Upper lobe of right lung (tissue), 1 donor: ENCODE measurements at places on chromosomes 2 and 18. TPM values are rescaled to one million over a fixed set of nuclear protein-coding genes. Genes with fewer than 3 reads are reported as not detected.
A peak's percentile ranks its signal among the peaks of the same experiment; 100 is the strongest.

DNA sequence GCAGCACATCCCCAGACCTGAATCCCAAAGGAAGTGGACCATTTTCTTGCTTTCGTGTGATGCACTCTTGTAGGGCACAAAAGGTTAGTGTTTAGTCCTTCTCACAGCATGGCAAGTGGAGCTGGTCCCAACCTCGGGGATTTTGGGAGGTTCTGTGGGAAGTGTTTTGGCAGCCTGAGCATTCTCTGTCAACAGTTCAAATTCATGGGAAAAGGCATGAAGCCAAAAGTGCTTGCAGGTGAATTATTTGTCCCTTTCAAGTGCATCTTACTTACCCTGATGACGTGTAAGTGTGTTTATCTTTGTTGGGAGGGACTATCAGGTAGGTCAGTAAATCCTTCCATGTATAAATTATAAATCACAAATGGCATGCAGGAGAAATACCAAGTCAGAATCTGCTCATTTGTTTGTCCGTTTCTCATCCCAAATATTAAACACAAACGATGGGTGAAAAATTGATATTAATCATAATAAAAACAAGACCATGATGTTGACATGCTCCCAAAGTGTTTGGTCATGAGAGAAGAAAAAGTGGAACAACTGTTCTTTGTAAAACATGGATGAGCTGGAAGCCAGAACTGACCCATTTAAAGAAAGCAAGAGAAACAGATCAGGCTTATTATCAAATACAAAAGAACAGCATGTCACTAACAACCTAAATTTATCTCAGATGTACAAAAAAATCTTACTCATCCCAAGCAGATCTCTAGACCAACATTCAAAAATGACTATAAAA is 57.6 kb downstream of the EPHA4 start:
- no peaks in the 10 kb centered on the region for H3K36me3 ChIP-seq
- no peaks in the 10 kb centered on the region for H3K27me3 ChIP-seq
- H3K27ac ChIP-seq, result no peak overlapping the region
- H3K4me3 ChIP-seq, result no peak overlapping the region

- DNase-seq, result no peak
- peaks cover 17% of the 10 kb centered on the region for H3K4me1 ChIP-seq
- peaks cover 7% of the 10 kb centered on the region for H3K36me3 ChIP-seq
- no peak overlapping the region for H3K27ac ChIP-seq
- no peaks in the 10 kb centered on the region for H3K27me3 ChIP-seq
These were observed 49.8 kb downstream of the PTPN4 start for GRCh38 chr2:119809339-119810048.

CCDC141 gene
- 25.7 TPM for total RNA-seq

DNA sequence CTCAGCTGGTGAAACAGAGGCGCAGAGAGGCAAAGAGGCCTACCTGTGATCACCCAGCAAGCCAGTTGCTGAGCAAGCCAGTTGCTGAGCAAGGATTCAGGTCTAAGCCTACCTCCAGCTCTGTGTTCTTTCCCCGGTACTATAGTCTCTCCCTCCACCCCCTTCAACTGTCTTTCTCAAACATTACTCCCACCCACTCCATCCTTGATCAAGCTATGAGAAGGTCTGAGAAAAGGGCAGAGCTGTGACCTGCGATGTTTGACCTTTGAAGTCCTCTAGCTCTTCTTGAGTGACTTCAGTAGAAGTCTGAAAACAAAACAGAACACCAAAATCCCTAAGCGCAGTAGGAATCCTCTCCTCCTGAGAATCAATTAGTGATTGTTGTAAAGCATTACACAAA is 665.2 kb upstream of the ID2 start:
- H3K27ac ChIP-seq, result no peak overlapping the region
- no peak overlapping the region for H3K4me3 ChIP-seq
- no peaks in the 10 kb centered on the region for H3K36me3 ChIP-seq

- no peaks in the 10 kb centered on the region for H3K36me3 ChIP-seq
- H3K27me3 ChIP-seq, result peaks cover 4% of the 10 kb centered on the region
- H3K4me1 ChIP-seq, result no peaks in the 10 kb centered on the region
- H3K27ac ChIP-seq, result no peak overlapping the region
- no peak overlapping the region for H3K4me3 ChIP-seq
These were observed 116.6 kb upstream of the SMIM21 start for GRCh38 chr18:75544051-75544481.

TNFRSF11A gene
- total RNA-seq, result 2.5 TPM

DNA sequence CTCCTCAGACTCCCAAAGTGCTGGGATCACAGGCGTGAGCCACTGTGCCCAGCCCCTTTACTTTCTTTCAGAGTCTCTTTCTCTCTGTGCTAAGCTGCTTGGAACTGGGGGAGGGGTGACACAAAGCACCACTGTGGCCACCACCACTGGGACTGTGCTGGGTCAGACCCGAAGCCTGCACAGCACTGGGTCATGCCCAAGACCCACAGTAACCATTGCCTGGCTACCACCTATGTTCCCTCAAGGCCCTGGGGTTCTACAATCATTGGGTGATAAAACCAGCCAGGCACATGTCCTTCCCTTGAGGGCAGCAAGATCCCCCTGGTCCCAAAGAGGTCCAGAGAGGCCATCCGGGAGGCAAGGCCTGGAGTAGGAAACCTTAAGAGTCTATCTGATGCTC is 9.1 kb upstream of the CAB39 start:
- no peak for DNase-seq
- no peak overlapping the region for H3K4me3 ChIP-seq
- no peak overlapping the region for H3K27ac ChIP-seq
- H3K4me1 ChIP-seq, result peaks cover 7% of the 10 kb centered on the region
- H3K36me3 ChIP-seq, result no peaks in the 10 kb centered on the region

DNA sequence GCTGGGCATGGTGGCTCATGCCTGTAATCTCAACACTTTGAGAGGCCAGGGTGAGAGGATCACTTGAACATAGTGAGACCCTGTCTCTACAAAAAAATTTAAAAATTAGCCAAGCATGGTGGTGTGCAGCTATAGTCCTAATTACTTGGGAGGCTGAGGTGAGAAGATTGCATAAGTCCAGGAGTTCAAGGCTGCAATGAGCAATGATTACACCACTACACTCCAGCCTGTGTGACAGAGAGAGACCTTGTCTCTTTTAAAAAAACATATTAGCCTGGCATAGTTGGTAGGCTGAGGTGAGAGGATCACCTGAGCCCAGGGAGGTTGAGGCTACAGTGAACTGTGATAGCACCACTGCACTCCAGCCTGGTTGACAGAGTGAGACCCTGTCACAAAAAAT is 13.7 kb downstream of the TRAPPC8 start:
- H3K4me3 ChIP-seq, result no peak overlapping the region
- no peak overlapping the region for H3K27ac ChIP-seq
- peaks cover 56% of the 10 kb centered on the region for H3K36me3 ChIP-seq
- no peak for DNase-seq
- no peaks in the 10 kb centered on the region for H3K4me1 ChIP-seq
- no peaks in the 10 kb centered on the region for H3K27me3 ChIP-seq

DNA sequence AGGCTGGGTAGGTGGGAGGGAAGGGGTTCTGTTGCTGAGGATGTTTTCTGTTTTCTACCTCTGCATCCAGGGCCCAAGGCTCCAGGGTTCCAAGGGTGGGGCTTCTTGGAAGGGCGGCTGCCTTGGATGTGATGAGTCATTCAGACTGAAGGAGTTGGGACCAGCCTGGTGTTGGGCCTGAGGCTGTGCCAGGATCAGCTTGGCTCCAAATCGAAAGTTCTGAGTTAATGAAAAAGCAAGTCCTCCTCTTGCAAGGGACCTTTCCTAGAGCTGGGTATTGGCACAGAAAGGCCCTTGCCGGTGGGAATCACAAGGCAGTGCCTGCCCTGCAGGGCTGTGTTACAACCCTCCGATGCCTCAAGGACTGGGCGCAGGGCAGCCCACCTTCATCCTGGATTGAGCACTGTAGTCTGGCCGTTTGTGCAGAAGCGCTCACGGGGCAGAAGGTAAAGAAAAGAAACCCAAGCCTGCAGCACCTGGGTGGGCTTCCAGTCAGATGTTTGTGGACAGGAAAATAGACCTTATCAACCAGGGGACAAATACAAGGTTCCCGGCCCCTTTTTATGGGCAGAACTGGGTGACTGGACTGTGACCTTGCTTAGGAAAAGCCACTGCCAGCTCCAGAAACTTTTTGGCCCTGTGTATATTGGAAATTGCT is 52.5 kb upstream of the MCFD2 start:
- H3K27ac ChIP-seq, result peak overlapping the region; percentile 85
- peaks cover 58% of the 10 kb centered on the region for H3K4me1 ChIP-seq
- H3K36me3 ChIP-seq, result no peaks in the 10 kb centered on the region

DNA sequence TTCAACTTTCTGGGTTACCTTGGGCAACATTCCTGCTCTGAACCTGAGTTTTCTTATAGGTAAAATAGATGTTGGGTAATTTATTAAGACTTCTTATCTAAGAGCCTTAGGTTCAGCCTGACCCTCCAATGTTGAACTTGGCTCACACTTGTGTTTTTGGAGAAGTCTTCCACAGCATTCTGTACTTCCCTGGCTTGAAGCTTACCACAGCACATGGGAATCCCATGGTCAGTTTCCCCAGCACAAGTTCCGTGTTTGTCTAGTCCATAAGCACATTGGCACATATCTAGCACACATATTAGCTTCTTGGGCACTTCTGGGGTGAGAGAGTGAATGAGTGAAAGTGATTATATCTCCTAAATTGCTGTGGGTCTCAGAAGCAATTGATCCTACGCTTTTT is 782.5 kb upstream of the HS6ST1 start:
- no peak for DNase-seq
- no peak overlapping the region for H3K27ac ChIP-seq
- H3K4me1 ChIP-seq, result no peaks in the 10 kb centered on the region
- H3K4me3 ChIP-seq, result no peak overlapping the region
- H3K27me3 ChIP-seq, result no peaks in the 10 kb centered on the region
- no peaks in the 10 kb centered on the region for H3K36me3 ChIP-seq

- H3K27me3 ChIP-seq, result no peaks in the 10 kb centered on the region
- H3K27ac ChIP-seq, result peak overlapping the region; percentile 70
- no peak overlapping the region for H3K4me3 ChIP-seq
- DNase-seq, result no peak
- peaks cover 56% of the 10 kb centered on the region for H3K4me1 ChIP-seq
These were observed 3.5 kb upstream of the EMILIN1 start for GRCh38 chr2:27074738-27075565.

UCN gene
- total RNA-seq, result 2.8 TPM

DNA sequence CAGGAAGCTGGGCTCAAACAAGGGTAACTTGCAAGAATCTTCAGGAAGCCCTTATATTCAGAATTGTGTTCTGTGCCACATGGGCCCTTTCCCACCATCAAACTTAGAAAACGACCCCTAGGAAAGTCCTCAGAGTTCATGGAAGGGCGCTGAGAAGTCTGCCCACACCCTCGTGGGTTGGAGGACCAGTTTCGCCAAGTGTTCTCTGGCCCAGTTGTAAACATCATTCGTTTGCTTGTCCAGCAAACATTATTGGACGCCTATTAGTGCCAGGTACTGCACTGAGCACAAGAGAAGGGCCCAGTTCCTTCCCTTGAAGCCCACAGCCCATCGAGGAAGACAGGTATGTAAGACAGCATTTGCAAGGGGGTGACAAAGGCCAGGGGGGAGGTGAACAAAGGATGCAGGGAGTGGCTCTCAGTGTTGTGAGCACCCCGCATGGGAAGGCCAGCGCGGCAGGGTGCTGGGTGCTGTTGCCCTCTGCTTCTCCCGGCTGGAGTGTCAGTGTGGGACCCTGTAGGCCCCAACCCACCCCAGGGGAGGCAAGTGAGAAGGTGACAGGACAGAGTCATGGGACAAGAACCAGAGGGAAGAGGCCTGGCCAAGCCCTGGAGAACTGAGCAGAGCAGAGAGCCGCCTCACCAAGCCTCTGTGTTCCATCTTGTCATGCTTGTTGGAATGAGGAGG is 60.2 kb upstream of the ALPP start:
- no peaks in the 10 kb centered on the region for H3K27me3 ChIP-seq
- H3K4me1 ChIP-seq, result peaks cover 16% of the 10 kb centered on the region
- H3K36me3 ChIP-seq, result no peaks in the 10 kb centered on the region
- no peak overlapping the region for H3K4me3 ChIP-seq
- no peak for DNase-seq

DNA sequence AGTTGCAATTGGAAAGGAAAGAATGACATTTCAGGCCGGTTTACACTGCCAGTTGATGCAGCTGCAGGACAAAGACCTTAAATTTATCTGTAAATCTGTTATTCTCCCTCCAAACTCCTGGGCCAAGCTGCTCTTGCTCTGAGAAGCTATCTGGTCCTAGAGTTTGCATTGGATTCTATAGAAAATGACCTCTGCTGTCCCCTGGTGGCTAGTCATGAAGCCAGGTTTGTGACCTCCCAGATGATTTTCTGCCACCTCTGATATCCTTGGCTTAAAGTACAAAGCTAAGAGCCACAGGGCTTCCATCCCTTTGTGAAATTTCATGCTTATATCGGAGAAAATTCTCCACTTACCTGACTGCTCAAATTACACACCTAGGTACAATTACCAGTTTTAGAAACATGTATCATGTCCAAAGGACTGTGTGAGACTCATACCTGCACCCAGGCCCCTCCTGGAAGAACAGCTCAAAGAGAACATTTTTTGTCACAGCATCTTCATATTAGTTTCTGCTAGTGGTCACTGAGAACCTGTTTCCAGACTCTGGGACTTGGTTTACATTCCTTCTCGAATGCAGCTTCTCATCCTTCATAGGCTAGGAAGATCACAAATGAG is 28.9 kb upstream of the IER3IP1 start:
- H3K4me1 ChIP-seq, result no peaks in the 10 kb centered on the region
- no peaks in the 10 kb centered on the region for H3K36me3 ChIP-seq
- no peak overlapping the region for H3K27ac ChIP-seq
- peaks cover 9% of the 10 kb centered on the region for H3K27me3 ChIP-seq
- no peak overlapping the region for H3K4me3 ChIP-seq

PSTPIP2 gene
- 9.8 TPM for total RNA-seq

DNA sequence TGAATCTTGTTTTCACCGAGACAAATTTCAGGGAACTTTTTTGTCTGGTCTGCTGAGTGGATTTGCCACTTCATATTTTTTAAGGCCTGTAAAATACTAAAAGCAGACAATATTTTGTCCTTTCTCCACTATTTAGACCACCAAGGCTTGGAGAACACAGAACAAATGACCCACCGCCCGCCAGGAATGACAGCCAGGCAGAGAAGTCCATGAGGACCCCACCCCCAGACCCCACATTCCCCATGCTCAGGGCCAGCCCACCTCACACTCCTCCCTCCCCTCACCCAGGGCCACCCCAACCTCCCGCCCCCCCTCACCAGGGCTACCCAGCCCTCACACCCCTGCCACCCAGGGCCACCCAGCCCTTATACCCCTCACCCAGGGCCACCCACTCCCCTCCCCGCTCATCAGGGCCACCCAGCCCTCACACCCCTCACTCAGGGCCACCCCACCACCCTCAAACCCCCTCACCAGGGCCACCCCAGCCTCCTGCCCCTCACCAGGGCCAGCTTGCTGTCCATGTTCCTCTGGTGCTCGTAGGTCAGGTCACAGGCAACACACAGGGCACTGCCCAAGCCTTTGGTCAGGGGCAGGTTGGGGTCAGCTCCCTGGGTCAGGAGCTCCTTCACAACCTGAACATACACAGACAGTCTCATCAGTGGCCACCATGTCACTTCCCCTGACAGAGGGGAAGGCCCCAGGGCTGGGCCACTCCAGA is 50.6 kb downstream of the ANKMY1 start:
- H3K4me3 ChIP-seq, result no peak overlapping the region
- no peaks in the 10 kb centered on the region for H3K4me1 ChIP-seq
- H3K36me3 ChIP-seq, result no peaks in the 10 kb centered on the region
- H3K27ac ChIP-seq, result no peak overlapping the region
- DNase-seq, result no peak

CYP27A1 gene
- total RNA-seq, result 180 TPM
